Activated CD4-positive, alpha-beta memory T cell treated with anti-CD3 and anti-CD28 coated beads, Interleukin-2, amount 10 ng/mL, durations not matched to agents 7 days and 5 days (primary cell): ENCODE measurements at places on chromosomes 7 and 10.

GRCh38 chr10:42594246-42594650, 44.1 kb downstream of the ZNF33B start:
- no peak for DNase-seq

- DNase-seq: no peak
Measured at GRCh38 chr10:29725133-29725720, 90.5 kb upstream of the SVIL start.

DNA sequence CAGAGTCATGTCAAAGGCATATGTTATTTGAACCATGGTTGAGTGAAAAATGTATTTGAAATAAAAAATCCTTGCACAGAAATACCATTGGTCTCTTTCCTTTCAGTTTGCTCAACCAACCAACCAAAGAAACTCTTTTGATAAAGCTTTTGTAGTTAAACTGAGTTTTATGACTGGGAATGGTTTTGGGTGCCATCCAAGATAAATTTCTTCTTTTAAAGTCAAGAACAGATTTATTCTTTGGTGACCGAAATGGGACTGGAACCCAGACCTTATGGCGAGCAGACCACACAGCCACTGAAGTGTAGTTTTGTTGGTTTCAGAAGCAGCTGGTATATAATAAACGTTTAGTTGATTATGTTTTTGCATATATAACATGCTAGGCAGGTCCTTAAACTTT, 2.8 kb upstream of the GALNT17 start:
- DNase-seq: no peak

DNA sequence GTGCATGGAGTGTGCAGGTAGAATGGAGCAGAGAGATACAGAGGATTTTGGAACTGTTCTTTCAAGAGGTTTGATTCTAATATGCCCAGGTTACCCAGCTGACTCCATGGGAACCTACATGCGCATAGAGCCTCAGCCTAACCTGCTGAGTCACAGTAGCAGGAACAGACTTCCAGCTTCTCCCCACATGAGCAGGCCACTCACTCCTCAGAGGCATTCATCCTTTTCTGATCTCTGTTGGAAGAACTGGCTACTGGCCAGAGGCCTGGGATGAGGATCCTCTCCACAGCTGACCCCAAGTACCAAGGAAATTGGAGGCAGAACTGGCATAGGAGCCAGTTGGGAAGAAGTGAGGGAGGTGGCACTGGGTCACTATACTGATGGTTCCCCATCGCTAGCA, 17.9 kb upstream of the CCSER2 start:
- DNase-seq: no peak

DNA sequence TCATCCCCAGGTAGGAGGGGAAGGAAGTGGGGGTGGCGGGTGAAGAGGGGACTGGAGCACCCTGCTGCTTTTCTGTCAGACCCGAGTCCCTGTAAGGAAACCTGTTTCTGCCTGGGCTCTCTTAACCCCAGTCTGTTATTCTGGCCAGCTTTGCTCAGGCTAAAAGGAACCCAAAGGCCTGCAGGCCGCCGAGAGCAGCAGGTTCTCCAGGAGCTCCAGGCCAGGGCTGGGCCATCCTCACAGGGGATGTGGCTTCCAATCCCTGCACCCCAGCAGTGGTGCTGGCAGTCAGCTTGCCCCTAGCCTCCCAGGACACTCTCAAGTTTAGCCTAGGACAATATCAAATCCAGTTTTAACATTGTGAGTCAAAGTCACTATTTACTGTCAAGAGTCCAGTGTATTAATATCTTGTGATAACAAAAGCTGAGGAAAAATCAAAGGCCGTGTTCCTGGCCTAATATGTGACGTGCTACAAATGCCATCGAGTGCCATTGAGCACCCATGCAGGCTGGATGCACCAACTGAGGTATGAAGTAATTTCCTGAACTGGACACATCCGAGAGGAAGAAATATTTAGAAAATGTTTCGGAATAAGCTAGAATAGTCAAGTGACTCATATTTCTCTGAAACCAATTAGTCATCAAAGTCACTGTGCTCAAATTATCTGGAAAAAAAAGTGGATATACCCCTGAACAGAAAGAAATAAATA, 7.0 kb downstream of the PKD1L1 start:
- DNase-seq: no peak

DNA sequence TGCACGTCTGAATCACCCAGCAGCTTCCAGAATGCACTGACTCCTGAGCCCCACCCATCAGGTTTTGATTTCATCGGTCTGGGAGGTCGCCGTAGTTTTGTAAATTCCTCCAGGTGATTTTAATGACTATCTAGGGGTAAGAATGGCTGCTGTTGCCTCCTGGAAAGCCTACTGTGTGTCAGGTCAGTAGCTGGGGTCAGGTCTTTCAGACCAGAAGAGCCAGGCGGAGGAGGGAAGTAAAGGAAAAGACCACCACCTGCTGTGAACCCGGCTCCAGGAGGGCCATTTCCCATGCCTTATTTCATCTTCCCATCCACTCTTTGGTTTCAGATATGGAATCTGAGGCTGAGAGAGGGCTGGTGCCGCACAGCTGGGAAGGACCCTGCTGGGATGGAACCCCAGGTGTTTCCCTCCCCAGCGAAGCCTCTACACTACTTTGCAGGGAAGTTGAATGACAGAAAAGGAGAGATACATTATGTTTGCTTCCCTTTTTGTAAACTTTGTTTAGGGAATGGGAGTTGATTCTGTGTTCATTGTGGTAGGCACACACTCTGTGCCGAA, 19.8 kb downstream of the ADAMTS14 start:
- DNase-seq: no peak

- DNase-seq: no peak
Measured at GRCh38 chr10:78594559-78595268, 474.1 kb upstream of the ZMIZ1 start.

GRCh38 chr7:139328375-139328774, 12.8 kb upstream of the FMC1 start:
- DNase-seq: no peak

- no peak for DNase-seq
Measured at GRCh38 chr10:52623761-52624160, 148.8 kb downstream of the MBL2 start.

GRCh38 chr7:142375710-142376313, 118.0 kb upstream of the PRSS58 start:
- no peak for DNase-seq

- no peak for DNase-seq
Measured at GRCh38 chr10:128870830-128871597, 596.0 kb upstream of the MGMT start.

DNA sequence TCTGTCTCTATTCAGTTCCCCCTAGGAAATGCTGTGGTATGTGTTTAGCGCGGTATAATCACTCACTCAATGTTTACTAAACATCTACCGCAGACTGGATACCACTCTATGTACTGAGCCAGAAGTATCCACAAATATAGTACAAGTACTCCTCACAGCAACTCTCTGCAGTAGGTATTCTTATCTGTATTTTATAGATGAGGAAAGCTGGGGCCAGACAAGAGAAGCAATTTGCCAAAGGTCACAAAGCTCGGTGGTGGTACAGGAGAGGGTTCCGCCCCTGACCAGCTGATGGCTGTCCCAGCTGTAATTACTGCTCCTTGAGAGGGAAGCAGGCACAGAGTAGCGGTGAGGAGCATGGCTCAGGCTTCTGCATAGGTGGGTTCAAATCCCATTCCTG, 184.1 kb downstream of the DOCK4 start:
- no peak for DNase-seq

GRCh38 chr10:35231646-35232045, 104.7 kb upstream of the CCNY start:
- no peak for DNase-seq

- no peak for DNase-seq
Measured at GRCh38 chr7:5284304-5285281, 1.9 kb downstream of the SLC29A4 start.

- DNase-seq: no peak
Measured at GRCh38 chr7:116955801-116956476, 2.6 kb downstream of the ST7 start.

DNA sequence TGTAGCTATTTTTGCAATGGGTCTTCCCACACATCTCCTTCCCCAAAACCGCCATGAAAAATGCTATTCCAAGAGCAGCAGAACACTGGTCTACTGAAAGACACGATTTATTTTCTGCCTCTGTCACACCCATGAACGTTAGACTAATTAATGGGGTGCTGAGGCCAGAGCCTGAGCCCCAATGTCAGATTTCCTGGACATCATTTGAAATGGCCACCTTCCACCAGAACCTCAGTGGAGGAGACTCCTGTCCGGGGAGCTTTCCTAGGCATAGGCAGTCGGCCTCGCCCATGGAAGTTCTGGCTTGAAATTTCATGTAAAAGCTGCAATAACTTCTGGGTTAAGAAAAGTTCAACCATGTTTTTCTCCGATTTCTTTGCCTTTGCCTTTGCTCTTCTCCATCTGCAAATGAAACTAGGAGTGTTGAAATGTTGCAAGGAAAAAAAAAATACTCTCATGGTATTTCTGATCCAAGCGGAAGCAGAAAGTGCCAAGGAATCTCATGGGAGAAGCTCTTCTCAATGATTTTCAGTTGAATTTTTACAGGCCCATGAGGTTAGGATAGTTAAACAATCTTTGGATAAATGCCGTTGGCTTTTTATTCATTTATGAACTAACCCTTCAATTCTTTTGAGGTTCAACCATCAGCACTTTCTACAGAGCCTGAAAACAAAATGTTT, 570.8 kb upstream of the MGMT start:
- no peak for DNase-seq

- DNase-seq: peak; percentile 96
Measured at GRCh38 chr7:151013733-151014497, 10.4 kb downstream of the ATG9B start.

DNA sequence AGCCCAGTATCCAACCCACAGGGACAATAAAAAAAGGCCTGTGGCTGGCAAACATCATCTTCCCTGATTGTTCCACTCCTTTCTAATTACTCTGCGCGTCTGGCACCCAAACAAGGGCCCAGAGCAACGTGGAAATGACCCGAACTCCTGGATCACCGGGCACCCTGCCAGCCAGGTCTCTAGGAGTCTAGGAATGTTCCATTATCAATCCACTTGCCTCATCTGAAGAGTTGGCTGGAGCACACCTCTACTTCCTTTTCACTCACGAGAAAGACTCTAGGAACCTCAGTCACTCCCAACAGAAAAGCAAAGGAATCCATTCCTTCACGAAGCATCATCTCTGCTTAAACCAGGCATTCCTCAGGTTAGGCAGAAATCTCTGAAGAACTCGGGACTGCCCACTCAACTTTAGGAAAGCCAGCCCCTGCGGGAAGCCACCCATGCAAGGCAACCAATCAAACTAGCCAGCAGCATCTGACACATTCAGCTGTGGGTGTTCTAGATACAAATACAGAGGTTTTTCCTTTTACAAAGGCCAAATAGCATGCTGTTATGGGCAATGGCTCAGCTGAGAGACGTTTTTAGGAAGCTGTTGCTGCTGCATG, 37.7 kb downstream of the ATXN7L1 start:
- DNase-seq: no peak

DNA sequence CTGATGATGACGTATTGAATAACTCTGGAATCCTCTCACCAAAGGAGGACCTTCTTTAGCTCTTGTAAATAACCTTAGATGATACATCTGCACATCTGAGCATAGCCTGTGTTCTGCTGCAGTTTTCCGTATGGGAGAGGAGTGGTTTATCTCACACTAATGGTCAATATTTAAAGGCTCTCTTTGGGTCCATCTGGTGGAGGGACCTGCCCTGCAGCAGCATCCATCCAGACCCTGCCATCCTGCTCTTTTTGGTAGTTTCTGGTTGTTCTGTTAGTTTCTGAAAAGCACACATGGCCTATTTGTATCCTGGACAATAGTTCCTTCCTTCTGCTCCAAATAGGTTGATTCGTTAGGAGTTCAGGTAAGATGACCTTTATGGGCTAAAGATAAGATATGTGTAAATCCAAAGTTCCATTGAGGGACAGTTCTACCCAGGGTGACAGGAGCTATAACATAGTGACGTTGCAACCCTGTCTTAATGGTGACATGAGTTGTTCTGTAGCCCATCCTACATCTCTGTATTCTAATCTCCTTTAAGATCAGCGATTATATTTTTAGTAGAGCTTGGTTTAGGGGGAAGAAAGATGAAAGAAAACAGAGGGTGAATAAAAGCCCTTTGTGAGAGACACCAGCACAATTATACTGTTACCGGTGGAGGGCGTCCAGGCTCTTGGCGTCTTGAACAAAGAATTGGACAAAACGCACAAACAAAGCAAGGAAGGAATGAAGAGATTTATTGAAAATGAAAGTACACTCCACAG, 60.0 kb upstream of the KLF14 start:
- no peak for DNase-seq

DNA sequence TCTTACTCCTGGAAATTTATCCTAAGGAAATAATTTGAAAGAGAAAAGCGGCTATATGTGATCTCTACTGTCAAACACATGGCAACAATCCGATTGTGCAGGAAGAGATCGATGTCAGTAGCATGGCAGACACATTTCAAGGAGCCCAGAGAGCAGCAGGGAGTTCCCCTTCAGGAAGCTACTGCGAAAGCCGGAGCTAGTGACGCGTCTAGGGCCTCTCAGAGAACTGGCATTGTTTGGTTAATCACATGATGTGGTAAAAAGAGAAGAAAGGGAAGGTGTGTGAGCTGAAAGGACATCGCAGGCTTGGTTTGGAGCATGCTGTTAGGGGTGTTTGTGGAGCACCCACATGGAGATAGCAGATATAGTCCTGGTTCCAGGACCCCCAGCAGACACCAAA, 74.9 kb downstream of the BEND7 start:
- DNase-seq: peak; percentile 21

DNA sequence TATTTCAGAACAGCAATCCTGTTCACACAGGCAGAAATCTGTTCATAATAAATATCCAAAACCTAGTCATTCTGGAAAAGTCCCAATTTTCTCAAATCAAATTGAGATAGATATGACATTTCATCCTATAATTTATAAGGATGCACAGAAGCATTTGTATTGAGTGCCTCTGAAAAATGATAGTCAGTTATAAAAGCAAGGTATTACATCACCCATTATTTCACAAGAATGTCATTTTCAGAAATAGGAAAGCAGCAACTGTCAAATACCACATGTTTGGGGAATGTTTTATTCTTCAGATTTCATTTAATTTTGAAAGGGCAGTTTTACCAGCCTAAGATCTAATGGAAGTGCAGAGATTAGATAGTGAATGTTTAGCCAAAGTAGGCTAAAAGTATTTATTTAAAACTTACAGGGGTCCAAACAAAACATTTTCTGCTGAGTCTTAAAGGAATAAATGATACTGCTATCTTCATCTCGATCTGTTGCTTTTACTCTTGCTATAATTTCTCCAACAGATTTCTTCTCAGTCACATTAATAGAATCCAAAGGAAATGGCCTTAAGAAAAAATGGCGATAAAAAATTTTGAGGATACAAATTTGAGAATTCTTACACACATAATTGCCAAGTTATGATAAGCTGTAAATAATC, 185.8 kb downstream of the HGF start:
- no peak for DNase-seq

GRCh38 chr10:131123496-131123895, 188.0 kb downstream of the TCERG1L start:
- DNase-seq: no peak
